ENCODE measurements at places on chromosomes 12 and 14.

GRCh38 chr14:74302152-74302628, 544 bp downstream of the ABCD4 start:
- DNase-seq, result peak; percentile 89

- no peak for DNase-seq
Observed at GRCh38 chr14:22822016-22822570, 6.9 kb upstream of the SLC7A7 start.

DNA sequence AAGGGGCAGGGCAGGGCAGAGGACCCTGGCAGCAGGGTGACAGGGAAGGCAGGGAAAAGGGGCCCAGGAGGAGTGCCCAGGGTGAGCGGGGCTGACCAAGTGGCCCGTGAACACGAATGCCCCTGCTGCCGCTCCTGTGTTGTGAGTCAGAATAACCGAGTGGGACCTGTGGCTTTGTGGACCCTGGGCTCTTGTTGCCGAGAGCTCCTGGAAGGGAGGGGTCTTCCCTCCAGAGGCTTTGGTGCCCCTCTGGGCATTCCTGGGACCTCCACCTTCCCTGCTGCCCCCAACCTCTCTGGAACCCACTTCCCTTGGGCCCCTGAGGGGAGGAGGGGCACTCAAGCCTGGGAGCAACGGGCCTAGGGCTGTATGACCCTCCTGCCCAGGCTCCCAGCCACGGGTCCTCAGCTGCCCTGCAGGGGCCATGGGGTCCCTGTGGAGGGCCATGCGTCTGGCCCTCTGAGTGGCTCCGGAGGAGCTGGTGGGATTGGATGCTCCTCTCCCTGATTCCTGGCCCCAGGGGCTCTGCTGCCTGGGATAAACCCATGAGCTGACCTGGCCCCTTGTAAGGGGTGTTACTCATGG, 319.4 kb downstream of the TMEM121 start:
- DNase-seq, result no peak

- DNase-seq, result no peak
Observed at GRCh38 chr14:68511129-68512047, 281.5 kb downstream of the ZFP36L1 start.

DNA sequence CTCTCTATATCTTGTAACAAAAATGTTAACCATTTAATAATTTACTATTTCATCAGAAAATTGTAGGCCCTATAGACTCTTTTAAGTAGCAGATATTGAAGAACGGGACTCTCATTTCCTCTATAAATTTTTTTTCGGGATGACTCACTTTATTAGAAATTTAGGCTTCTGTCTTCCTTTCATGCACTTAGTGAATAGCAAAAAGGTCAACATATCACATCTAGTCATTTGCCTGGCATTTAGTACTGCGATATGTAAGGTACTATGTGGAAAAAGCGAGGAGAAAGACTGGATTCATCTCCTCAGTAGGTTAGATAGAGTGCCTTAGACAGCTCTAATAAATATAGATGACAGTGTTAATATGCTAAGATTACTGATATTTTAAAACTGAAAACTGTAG, 166.3 kb upstream of the PTPRQ start:
- no peak for DNase-seq

- no peak for DNase-seq
Observed at GRCh38 chr12:62205346-62205745, 54.9 kb upstream of the USP15 start.

DNA sequence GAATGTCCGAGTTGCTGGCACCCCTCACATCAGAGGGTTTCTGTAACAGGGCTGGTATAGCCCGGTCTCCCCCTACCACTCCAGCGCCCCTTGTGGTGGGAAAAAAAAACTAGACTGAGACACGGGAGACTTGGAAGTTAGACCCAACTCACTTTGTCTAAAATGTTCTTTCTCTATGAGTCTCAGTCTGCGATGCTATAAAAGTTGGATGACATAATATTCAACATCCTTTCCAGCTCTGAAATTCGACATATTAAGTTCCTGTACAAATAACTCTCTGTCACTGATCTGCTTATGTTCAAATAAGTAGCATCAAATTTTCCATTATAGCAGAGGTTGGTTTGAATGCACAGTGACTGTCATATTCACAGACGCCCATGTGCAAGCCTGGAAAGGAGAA, 25.7 kb upstream of the TC2N start:
- DNase-seq, result peak; percentile 15

- DNase-seq, result no peak
Observed at GRCh38 chr14:94304243-94304642, 11.2 kb upstream of the SERPINA10 start.

GRCh38 chr12:27164330-27165040, 79.6 kb upstream of the STK38L start:
- DNase-seq, result no peak

DNA sequence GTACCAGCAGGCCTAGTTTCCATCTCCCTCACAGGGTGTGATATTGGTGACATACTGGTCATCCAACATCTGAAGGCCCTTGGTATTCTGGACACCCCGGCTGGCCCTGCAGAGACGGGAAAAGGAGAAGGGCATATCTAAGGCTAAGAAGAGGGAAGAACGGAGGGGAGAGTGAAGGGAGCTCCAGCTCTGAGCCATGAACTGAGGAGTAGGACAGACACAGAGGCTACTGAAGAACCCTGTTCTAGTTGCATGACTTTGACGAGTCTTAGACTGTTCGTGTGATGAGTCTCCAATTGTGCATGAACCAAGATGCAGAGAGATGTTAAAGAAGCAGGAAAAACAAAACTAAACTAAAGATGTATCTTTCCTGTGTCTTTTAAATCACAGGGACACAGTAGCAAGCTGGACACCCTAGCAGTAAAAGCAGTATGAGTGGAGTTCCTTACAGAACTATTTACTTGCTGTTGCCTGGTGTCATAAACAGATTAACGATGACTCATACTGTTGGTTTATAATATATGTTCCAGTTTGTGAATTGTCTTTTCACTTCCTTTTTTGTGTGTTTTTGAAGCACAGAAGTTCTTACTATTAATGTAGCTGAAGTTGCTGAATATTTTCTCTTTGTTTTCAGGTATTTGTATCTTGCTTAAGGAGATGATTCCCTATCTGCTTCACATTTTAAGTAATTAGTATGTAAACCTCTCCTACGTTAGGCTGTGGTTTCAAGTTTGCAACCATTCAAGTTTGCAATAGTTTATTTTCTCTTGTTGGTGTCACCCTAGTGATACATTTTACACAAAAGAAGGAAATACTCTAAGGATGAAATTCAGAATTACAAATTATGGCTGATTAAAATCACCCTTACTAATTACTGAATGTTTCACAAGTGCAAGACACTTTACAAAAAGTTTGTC, 15.7 kb downstream of the FAR2 start:
- peak; percentile 85 for DNase-seq

- no peak for DNase-seq
Observed at GRCh38 chr14:29444805-29445204, 482.8 kb downstream of the PRKD1 start.

DNA sequence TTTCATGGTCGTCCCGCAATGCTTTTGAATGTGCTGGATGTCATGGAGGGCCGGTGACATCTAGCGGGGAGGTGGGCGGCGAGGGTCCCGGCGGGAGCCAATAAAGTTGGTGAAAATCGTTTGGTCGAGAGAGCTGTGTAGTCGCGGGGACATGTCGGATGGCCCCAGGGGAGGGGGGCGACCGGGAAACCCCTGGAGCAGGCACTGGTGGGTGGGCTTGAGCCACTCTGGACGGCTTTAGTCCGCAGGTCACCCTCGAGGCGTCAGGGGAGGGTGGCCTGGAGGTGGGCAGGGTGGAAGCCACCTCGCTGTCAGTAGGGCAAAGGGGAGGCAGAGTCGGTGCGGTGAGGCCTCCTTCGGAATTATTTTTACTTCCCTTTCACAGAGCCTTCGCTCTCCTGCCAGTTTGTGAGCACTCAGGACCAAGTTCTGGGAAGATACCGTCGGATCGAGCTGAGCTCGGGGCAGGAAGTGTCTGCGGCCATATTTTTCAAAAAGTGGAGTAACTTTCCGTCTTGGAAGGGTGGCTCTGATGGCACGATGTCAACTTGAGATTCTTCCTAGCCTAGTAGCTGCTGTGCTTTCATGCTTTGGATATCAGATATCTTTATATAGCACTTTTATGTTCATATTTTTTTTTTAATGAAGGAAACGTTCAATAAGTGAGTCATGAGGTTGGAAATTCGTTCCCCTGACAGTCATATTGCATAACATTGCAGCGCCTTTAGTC, 28.2 kb downstream of the WBP11 start:
- peak; percentile 25 for DNase-seq

DNA sequence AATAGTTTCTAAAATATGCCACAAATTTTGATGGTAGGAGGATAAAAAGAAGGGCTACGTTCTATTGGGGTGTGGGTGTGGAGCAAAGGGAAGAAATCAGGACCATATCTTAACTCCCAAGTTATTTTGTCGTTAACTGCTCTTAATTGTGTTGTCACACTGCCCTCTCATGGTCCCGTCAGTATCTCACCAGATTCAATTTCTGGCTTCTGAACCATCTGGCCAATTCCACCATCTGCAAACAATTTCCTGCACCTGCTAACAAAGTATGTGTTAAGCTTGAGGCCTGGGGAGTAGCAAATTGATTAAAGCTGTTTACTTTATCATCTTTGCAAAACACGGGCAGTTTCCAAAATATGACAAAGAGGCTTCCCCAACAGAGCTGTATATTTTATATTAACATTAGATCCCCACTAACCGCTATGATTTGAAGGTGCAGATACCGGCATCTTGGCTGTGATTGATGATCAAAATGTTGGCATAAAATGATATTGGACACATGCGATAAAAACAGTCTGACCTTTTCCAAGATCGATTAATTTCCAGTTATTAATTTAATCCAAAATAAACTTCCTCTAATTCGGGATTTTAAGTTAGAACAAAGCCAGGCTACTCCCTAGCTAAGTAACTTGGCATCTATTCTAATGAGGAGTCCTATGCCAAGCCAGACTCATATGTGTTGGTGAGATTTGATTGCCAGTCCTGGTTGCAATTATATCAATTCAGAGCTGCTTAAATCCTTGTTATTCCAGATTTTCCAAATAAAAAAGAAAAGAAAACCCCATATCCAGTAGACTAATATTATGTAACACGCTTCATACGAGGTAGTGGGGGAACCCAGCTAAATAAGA, 6.9 kb upstream of the DNM1L start:
- DNase-seq, result peak; percentile 91

DNA sequence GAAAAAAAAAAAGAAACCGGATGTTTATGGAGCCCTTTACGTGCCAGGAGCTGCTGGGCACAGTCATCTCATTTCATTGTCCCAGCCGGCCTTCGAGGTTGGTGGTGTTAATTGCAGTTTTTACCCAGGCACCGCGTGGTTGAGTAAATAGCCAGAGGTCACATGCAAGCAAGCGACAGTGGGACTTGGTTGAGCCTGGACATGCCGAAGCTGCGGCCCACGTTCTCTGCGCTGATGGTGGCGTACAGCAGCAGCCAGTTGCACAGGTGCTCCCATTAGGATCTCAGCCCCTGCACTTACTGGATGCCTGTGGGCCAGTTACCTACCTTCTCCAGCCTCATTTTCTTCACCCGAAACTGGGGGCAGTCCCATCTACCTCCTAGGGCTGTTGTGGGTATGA, 54.0 kb downstream of the TSPAN9 start:
- no peak for DNase-seq

- no peak for DNase-seq
Observed at GRCh38 chr14:59130462-59130861, 58.0 kb upstream of the DAAM1 start.

DNA sequence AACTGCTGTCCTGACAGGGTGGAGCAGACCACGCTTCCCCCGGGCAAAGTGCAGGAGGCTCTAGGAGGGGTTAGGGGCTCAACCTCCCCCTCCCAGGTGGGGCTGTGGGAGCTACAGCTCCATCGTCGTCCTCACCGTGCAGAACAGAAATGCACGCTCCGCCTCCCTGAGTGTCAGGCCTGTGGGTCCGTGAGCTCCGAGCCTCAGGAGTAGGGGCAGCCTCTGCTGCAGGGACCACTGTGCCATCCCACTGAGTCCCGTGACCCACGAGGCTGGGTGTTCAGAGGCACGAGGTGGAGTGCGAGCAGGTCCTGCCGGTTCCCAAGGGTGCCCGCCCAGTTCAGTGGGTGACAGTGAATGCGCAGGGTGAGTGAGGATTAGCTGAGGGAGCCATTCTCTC, 48.6 kb downstream of the CACNA1C start:
- no peak for DNase-seq

DNA sequence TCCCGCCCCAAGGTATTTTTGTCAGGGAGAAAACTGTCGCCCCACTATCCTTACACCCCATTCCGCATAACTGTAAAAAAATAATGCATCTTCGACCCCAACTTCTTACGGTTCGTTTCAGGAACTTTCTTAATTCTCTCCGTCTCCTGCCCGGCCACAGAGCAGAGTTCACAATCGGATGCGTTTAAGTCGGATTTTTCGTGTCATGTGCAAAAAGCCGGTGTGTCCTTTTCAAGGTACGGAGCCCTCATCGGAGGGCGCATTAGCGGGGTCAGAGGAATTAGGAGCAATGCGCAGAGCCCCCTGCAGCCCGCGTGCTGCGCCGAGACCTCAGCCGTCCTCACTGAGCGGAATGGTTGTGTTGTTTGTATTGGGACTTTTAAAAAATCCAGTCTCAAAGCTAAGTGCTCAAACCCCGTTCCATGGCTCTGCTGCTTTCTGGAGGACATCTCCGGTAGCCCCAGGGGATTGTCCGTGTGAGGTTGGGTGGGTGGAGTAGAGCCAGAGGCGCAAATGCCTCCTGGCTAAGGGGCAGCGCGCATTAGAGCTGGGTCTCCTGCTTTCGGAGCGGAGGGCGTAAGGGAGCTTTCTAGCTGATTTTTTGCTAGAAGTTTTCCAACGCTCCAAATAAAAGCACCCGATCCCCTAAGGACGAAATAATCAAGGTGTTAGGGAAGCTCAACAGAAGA, 3.9 kb upstream of the GSC start:
- no peak for DNase-seq

GRCh38 chr14:71523630-71524319, 408.5 kb upstream of the RGS6 start:
- DNase-seq, result no peak

- DNase-seq, result no peak
Observed at GRCh38 chr12:105522166-105522825, 191.8 kb downstream of the C12orf75 start.

GRCh38 chr14:31592122-31592521, 30.9 kb downstream of the NUBPL start:
- no peak for DNase-seq

DNA sequence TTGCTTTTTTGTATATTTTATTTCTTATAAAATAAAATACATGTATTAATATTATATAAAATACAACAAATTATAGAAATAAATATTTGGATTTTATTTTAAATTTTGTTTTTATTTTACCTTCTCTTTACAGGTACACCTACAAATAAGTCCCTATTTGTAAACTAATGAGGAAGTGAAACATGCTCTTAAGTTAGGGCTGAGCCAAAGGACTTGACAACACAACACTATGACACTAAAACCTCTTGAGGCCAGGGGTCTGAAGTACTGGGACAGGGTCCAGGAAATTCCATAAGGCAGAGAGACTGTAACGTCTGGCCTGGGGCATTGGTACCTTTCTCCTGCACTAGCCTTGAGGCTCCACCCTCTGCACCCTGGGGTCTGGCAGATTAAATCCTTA, 293.2 kb downstream of the FOXN3 start:
- DNase-seq, result no peak
